ENCODE measurements at places on chromosomes 2 and 18. TPM values are rescaled to one million over a fixed set of nuclear protein-coding genes. Genes with fewer than 3 reads are reported as not detected.

Gene MATN3
- total RNA-seq = 1.5 TPM

Gene CD226
- total RNA-seq = 2.9 TPM

Gene ME2
- total RNA-seq = 30.4 TPM

Gene PRSS56
- total RNA-seq = 0.18 TPM

Gene RAPGEF4
- total RNA-seq = 17.5 TPM

Gene MALT1
- 29.8 TPM for total RNA-seq

Gene CYP27C1
- total RNA-seq = 7.6 TPM

Gene TRIM54
- total RNA-seq = 10.4 TPM

Gene NXPH2
- total RNA-seq = 5.0 TPM

Gene PSMA8
- not detected for total RNA-seq

Gene EVX2
- total RNA-seq = not detected

Gene MOCOS
- total RNA-seq = 0.53 TPM

Gene METTL8
- 9.3 TPM for total RNA-seq

Gene ATP6V1B1
- 73.2 TPM for total RNA-seq

Gene DSG2
- total RNA-seq = 34.3 TPM

Gene HTR2B
- total RNA-seq = 16.9 TPM

Gene GPAT2
- 2.0 TPM for total RNA-seq

Gene PLGLB2
- 2.6 TPM for total RNA-seq

Gene ACMSD
- 18.2 TPM for total RNA-seq

Gene ZNF514
- total RNA-seq = 25.3 TPM

Gene GKN1
- total RNA-seq = not detected

Gene TYMS
- total RNA-seq = 42.2 TPM

Gene SERPINB2
- 0.99 TPM for total RNA-seq

Gene DYNAP
- not detected for total RNA-seq

Gene SEC11C
- 16.9 TPM for total RNA-seq

Gene ANKAR
- 23.4 TPM for total RNA-seq

Gene CDH20
- total RNA-seq = 3.9 TPM

Gene GALNT13
- total RNA-seq = 1.1 TPM

Gene REG3A
- not detected for total RNA-seq

Gene SUMO1
- 82.0 TPM for total RNA-seq

Gene REG1B
- not detected for total RNA-seq

Gene CRYGC
- total RNA-seq = not detected

Gene TMEM37
- 25.2 TPM for total RNA-seq

Gene CRYBA2
- not detected for total RNA-seq

Gene REG3G
- total RNA-seq = not detected

Gene IL36RN
- total RNA-seq = not detected

Gene RNF144A
- 89.5 TPM for total RNA-seq

Gene DTNA
- total RNA-seq = 23.8 TPM

Gene TOGARAM2
- total RNA-seq = 0.53 TPM

Gene EMX1
- total RNA-seq = 46.9 TPM

Gene ARHGEF33
- 4.1 TPM for total RNA-seq

Gene FARSB
- total RNA-seq = 10.3 TPM

Gene ATOH8
- 24.5 TPM for total RNA-seq

Gene ASAP2
- 40.0 TPM for total RNA-seq

Gene BMP10
- not detected for total RNA-seq

Gene HRH4
- 0.23 TPM for total RNA-seq

Gene MYOM1
- 92.8 TPM for total RNA-seq

Gene MRPS9
- 18.5 TPM for total RNA-seq

Gene ACTG2
- total RNA-seq = 2.6 TPM

Gene CTAGE1
- total RNA-seq = not detected

Gene CHCHD5
- total RNA-seq = 23.1 TPM

Gene CNTNAP5
- 0.58 TPM for total RNA-seq

Gene BZW1
- 229 TPM for total RNA-seq

Gene TLX2
- not detected for total RNA-seq

Gene ICOS
- 0.23 TPM for total RNA-seq

Gene CASP10
- total RNA-seq = 23.4 TPM

Gene SH2D6
- total RNA-seq = 0.99 TPM

Gene USP40
- total RNA-seq = 54.5 TPM

Gene AQP4
- 0.93 TPM for total RNA-seq

Gene POTEI
- total RNA-seq = 0.06 TPM

All from metanephros (tissue), 2 donors.